ENCODE measurements at places on chromosomes 6 and 20.
A peak's percentile ranks its signal among the peaks of the same experiment; 100 is the strongest.

DNA sequence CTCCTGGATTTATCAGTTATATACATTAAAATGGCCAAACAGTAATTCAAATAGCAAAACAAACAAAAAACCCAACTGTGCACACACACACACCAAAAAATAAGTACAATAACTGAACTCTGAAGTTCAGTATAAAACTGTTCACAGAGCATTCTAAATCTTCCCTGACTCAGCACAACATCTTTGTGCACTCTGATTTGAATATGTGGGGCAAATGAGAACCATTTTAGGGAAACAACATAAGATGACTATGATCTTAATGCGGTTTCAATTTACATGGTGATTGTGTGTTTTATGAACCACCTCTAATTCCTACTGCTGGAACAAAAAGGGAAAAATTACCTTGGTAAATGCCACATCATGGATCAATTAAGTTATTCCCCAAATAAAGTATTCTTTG lies 41.7 kb downstream of the PLAGL1 start:
- no peak for DNase-seq

DNA sequence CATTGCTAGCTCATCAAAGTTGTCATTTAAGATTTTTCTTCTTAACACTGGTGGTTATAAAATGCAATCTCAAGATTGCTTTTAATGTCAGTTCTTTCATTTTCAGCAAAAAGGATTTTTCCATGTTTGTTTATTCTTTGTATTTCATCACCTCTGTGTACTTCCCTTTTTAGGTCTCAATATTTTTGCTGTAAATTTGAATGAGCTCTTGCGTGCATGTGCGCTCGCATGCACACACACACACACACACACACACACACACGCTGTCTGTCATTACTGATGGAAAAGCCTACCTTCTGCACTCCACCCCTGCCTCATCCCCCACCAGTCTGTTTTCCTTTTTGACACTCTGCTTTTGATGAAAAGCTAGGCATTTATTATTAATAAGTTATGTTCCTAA lies 85.3 kb upstream of the FYN start:
- DNase-seq = no peak

- no peak for DNase-seq
Measured at GRCh38 chr6:115363379-115363778, 697.3 kb downstream of the FRK start.

DNA sequence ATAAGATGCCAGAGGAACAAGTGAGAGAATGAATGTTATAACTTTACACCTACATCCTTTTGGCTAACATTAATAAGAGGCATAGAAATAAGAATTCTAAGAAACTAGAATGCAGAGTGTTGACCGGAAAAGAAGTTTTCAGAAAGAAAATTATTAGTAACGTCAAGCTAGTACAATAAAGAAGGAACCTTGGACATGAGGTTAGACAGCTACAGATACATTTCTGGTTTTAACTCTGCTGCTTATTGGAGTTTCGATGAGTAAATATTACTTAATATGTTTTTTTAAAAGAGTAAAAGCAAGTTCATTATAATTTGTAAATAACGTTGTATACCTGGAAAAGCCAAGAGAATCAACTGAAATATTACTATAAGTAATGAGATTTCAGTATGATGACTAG lies 22.7 kb downstream of the TAB2 start:
- no peak for DNase-seq

DNA sequence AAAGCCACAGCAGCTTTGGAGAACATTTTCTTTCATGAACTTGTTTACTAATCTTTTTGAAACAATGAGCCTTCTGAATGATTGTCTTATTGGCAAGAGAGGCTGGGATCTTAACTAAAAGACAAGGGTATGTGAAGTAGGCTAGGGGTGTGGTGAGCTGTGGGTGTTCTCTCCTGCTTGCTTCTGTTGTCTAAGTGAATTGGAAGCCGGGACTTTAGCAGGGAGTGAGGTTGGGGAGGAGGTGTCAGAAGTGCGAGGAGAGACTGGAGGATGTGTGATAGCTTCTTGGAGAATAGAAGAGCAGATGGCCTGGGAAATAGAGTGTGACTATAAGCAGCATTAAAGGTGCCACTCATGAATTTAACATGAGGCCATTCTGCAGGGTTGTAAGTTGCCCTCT lies 562.8 kb downstream of the UTRN start:
- no peak for DNase-seq

- no peak for DNase-seq
Measured at GRCh38 chr6:120489941-120490340, 844.3 kb downstream of the TBC1D32 start.

GRCh38 chr20:35767683-35768481 lies 3.9 kb upstream of the PHF20 start:
- DNase-seq = peak; percentile 39

GRCh38 chr6:15621203-15622044 lies 41.4 kb downstream of the DTNBP1 start:
- DNase-seq = no peak

DNA sequence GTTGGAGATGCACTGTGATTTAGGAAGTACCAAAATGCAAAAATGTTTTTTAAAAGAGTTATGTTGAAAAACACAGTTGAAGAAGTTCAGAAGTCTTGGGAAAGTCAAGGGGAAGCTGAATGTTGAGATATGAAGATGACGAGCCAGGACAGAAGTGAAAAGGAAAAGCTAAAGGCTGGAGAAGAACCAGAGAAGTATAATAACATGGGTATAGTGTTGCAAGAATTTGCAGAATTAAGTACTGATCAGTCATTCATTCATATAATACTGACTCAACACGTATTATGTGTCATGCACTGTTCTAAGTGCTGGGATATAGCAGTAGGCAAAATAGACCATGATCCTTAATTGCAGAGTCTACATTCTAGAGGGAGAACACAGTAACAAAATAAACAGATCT lies 432.8 kb downstream of the CDC5L start:
- DNase-seq = no peak

All from esophagus squamous epithelium (tissue), 5 donors.